ENCODE measurements at places on chromosomes 11 and 22. TPM values are rescaled to one million over a fixed set of nuclear protein-coding genes. Genes with fewer than 3 reads are reported as not detected.

- peak; percentile 55 for DNase-seq
Measured at GRCh38 chr11:60777572-60777971, 7.6 kb upstream of the MS4A10 start.

- DNase-seq: no peak
Measured at GRCh38 chr11:133533205-133533604, 904 bp upstream of the OPCML start.

GRCh38 chr11:78526497-78527146 is 48.0 kb downstream of the NARS2 start:
- no peak for DNase-seq

DNA sequence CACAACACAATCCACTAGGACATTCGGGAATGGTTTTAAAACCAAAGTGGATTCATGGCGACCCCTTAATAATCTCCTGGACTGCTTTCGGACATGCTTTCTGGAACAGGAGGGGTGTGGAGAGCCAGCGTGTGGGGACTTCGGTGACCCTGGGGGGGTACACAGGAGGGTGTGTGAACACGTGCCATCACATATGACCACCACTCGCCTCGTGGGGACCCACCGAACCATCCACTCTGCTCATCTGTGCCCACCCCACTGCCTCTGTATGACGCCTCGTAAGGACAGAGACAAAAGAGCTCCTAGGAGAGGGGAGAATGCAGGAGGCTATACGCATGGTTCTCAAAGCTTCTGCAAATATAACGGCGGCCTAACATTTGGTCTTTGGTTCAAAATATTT is 8.9 kb downstream of the LTO1 start:
- no peak for DNase-seq

GRCh38 chr11:8156877-8157276 is 11.9 kb downstream of the RIC3 start:
- no peak for DNase-seq

- peak; percentile 50 for DNase-seq
Measured at GRCh38 chr11:2173150-2173693, 1.6 kb upstream of the TH start.

GRCh38 chr11:105144887-105145286 is 5.3 kb upstream of the CARD18 start:
- DNase-seq: peak; percentile 1

DNA sequence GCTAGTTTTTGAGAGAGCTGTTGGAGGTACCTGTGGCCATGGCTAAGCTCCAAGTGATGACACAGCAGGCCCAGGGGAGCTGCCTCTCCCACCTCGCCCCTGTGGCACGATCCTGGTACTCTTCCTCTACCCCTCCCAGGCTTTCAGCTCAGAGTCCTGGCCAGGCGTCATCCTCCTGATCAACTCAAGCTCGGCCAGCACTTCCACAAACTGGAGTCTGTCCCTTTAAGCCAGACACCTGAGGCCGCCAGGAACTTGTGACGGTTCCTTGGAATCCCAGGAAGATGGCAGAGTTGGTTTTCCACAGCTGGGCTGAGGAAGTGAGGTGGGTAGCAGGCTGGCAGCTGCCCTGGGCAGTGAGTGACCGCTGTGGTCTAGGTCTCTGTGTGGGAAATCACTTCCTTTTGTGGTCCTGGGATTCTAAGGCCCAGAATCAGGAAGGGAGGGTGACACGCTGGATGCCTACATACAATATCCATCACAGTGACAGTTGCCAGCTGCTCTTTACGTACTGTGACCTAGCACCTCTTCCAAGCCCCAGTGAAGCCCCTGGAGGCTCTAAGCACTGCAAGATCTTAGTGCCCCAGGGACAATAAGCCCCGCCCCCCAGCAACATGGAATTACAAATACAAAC is 3.2 kb upstream of the CST6 start:
- no peak for DNase-seq

- no peak for DNase-seq
Measured at GRCh38 chr11:7967826-7968225, 2.6 kb upstream of the NLRP10 start.

Gene OR8D1
- not detected for total RNA-seq

DNA sequence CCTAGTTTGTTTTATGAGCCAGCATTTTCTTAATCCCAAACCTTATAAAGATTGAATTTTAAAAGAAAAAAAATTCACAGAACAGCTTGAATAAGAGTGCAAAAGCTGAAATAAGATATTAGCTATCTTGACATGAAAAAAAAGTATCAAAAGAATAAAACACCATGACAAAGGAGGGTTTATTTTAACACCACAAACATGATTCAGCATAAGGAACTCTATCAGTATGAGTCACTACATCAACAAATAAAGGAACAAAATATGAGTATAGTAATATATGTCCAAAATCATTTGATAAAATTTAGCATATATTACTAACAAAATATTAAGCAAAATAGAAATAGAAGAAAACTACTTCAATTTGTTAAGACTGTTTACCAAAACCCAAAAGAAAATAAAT is 9.6 kb upstream of the LMO1 start:
- DNase-seq: no peak

- DNase-seq: no peak
Measured at GRCh38 chr11:20050551-20051333, 109.5 kb downstream of the DBX1 start.

DNA sequence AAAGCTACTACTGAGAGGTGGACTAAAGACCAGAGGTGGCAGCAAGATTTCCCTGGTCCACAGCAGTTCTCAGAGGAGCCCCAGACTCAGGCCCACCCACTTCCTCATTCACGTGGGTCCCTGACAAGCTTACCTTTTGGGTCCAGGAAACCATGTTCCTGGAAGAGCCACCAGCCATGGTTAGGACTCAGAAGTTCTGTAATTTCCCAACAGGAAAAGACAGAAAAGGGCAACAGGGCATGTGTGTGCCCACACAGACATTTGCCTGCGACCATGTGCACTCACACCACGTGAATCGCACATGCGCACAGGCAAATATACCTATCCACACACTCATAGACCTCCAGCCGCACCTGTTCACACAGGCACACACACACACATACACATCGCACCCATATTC is 42.9 kb downstream of the LRRC32 start:
- DNase-seq: no peak

DNA sequence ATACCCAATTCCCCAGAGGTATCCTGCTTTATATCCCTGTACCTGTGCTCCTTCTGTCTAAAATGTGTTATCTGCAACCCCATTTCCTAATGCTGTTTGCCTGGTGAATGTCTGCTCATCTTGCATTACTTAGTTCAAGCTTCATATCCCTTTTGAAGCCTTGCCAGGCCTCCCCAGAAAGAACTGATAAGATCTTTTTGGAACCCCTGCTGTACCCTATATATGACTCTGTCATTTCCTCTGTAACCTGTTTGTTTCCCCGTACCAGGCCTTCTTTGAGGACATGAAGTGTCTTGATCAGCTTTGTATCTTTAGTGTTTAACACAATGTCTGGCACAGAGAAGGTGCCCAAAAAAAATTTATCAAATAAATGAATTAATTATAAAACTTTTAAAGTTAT is 77.6 kb downstream of the LIF start:
- no peak for DNase-seq

Gene TEX54
- total RNA-seq: not detected

DNA sequence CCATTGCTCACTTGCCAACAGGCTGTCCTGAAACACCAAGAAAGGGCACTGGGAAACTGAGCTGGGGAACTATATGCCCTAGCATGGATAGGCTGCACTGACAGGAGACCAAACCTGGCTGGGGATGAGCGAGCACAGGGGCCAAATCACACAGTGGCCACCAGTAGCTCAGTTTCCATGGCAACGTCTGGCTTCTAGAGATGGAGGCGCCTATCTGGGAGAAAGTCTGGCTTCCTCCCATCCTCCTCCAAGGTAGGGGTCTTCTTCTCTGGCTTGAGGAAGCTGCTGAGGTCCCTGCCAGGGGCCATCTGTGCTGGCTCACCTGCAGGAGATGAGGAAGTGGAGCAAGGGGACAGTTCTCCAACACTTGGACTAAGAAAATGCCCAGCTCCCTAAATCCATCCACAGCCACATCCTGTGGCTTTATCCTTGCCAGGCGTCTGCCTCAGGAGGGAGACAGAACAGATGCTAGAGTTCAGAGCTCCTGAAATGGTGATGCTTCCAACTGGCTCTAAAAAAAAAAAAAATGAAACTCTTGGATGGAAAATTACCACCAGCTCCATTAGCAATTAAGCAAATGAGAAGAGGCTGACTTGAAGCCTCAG is 48.3 kb downstream of the SYT13 start:
- DNase-seq: no peak

Gene LRRC55
- total RNA-seq: not detected

- no peak for DNase-seq
Measured at GRCh38 chr11:127996825-127997224, 590.5 kb downstream of the ETS1 start.

DNA sequence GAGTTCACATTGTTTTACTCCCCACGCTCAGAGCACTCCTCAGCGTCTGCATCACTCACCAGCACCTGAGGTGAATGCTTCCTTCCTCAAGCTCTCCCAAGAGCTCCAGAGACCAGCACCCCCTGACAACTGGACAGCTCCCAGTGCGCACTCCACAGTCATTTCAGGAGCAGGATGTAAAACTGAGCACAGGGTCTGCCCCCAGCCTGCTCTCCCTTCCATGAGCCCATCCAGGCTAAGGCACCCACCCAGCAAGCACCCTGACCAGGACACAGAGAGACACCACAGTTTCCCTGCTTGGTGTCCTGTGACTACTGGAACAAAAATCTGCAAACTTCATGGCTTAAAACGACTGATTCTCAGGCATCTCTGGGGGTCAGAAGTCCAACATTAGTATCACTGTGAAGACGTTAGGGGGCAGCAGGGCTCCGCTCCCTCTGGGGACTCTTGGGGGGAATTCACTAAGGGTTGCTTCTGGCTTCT is 3.3 kb downstream of the SCGB1D2 start:
- DNase-seq: peak; percentile 24

DNA sequence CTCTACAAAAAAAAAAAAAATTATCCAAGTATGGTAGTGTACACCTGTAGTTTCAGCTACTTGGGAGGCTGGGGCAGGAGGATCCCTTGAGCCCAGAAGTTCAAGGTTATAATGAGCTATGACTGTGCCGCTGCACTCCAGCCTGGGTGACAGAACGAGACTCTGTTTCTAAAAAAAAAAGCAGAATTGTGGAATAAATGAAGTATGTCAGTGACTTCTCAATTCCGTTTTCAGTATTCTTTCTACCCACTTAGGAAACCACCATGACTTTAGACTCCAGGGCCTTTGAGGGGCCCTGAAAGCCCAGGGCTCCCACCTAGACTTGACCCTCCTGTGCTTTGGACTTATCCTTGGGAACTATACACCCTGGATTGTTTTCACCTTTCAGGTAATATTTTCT is 6.5 kb upstream of the NUP160 start:
- DNase-seq: no peak

- DNase-seq: no peak
Measured at GRCh38 chr11:78212586-78213371, 24.1 kb downstream of the USP35 start.

Gene LRRC32
- not detected for total RNA-seq

- DNase-seq: no peak
Measured at GRCh38 chr22:36549033-36549432, 20.1 kb upstream of the EIF3D start.

DNA sequence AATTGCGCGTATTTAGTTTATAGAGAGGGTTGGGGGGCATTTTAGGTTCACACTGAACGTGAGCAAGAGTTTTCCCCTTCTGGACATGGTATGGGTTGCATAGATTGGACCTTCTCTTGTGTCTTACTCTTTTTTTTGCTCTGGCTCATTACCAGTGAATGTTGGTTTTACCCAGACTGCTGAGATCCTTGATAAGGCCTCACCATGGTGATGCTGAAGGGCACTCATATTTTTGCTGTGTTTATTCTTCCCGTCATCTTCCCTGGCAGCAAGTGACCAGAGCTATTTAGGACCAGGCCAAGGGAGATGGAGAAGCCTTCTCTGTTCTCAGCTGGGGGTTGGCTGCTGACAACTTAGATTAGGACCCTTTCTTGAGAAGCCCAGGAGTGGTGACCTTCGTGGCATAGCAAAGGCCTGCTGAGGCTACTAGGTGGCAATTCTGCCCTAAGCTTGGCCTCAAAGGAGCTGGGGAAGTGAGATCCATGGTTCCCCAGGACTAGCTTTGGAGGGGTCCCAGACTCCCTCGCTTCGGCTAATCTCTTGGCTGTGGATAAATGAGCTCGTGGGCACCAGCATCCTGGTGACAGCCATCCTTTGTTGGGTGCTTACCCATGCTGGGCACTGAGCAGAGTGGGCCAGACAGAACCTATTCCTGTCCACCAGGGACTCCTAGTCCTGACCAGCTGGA is 47.3 kb downstream of the GRIK4 start:
- DNase-seq: no peak

DNA sequence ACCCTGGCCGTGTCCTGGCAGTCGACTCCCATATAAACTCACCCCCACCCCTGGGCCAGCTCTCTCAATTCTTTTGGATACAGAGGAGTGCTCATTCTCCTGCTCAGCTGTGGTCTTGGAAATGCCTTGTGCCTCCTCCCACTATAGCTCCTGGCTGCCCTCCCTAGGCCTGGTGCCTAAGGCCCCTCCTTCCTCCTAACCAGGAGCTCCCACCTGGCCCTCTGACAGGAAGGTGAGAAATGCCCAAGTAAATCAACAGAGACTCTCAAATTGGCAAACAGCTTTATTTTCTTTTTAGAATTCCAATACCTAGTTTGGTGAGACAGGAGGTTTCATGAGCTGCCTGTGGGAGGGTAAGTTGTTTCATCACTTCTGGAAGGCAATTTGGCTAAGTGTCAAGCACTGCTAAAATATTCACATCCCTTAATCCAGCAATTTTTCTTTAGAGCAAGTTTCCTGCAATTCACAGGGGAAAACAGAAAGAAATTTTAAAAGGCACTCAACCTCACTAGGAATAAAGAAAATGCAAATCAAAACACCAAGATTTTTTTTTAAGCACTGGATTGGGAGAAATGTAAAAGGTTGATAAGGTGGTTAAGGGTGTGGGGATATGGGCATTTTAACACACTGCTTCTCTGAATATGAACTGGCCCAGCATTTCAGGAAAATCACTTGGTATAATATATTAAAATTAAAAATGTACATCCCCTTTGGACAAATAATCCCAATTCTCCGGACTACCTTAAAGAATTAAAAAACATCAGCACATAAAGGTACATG is 209.7 kb upstream of the ARHGAP20 start:
- DNase-seq: no peak

Gene MYBPC3
- not detected for total RNA-seq

Gene CHADL
- total RNA-seq: 0.73 TPM

- no peak for DNase-seq
Measured at GRCh38 chr11:78795621-78796261, 221.1 kb upstream of the NARS2 start.

DNA sequence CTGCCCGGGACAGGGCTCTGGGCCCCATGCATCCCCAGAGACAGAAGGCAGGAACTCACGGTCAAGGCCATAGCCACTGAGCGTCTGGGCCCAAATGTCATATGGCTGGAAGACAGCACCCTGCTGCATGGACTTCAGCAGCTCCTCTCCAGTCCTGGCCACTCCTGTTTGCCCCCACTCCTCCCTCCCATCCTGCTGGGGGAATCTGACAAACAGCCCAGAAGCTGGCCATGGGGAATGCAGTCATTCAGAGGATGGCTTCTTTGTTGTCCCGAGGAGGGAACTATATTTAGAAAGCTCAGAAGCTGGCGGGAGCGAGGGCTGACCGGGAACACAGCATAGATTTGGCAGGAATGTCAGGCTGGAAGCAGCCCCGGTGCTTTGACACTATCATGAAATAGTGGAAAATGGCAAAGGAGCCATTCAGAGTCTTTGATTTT is 35.0 kb downstream of the DKK3 start:
- no peak for DNase-seq
